ENCODE measurements at places on chromosomes 2 and 18.

DNA sequence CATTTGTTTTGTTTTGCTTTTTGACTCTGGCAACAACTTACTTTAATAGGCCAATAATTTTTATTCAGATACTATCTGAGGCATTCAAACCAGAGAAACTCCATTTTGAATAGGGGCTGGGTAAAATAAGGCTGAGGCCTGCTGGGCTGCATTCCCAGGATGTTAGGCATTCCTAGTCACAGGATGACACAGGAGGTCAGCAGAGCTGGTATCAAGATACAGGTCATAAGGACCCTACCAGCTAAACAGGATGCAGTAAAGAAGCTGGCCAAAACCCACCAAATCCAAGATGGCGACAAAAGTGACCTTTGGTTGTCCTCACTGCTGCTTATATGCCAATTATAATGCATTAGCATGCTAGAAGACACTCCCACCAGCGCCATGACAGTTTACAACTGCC is 102.2 kb upstream of the XPO1 start:
- no peak for DNase-seq

DNA sequence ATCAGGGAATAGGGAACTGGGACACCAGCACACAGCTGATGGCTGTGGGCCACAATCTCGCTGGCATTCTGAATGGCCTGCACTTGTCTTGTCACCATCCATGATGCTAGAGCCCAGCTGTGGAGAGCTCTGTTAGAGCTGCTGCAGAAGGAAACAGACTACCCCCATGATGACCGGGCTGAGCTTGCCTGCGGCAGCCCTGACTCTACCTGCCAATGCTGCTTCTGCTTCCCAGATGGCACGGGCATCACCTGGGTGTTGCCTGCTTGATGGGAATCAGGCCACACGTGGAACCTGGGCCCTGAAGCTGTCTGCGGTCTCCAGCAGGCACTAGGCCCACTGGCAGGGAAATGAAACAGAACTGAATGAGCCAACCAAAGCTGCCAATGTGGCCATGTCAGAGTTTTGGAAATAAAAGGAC is 11.2 kb upstream of the DAW1 start:
- no peak for DNase-seq

DNA sequence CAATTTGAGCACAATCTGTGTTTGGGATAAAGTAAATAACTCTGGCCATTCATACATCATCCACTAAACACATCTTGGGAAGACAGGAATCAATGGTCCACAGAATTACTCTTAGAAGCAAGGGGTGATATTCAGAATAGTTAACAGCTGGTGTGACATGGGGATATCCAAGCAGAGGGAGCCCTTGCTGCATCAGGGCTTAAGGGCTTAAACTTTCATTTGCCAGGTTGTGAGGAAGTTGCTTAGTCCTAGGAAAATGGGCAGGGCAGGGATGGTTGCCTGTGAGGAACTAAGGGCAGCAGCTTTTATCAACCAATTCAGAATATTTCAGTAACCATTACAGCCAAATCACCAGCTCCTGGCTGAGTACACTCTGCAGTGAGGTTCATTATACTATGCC is 2.0 kb upstream of the ITGA6 start:
- no peak for DNase-seq

DNA sequence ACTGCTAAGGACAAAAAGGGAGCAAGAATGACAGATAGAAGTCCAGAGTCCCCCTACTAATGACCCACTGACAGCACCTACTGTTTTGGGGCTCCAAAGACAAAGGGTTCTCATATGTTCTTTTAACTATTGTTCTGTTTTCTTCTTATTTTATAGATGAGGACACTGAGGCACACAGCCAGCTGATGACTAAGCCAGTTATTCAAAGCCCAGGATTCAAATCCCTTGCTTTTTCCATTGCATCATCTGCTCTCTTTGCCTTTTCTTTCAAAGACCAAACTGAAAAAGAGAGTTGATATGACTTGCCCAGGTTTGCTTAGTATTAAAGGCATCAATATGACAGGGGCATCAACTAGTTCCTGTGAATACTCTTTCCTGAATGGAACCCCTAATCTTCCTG is 299.8 kb downstream of the LRATD1 start:
- DNase-seq, result no peak

GRCh38 chr2:98484121-98484557 is 39.5 kb downstream of the INPP4A start:
- DNase-seq, result no peak

- no peak for DNase-seq
These were observed 7.8 kb downstream of the NT5DC4 start for GRCh38 chr2:112728378-112729175.

GRCh38 chr2:186835628-186836027 is 13.3 kb downstream of the ZSWIM2 start:
- no peak for DNase-seq

GRCh38 chr18:45316127-45316526 is 299.1 kb upstream of the SLC14A2 start:
- no peak for DNase-seq

DNA sequence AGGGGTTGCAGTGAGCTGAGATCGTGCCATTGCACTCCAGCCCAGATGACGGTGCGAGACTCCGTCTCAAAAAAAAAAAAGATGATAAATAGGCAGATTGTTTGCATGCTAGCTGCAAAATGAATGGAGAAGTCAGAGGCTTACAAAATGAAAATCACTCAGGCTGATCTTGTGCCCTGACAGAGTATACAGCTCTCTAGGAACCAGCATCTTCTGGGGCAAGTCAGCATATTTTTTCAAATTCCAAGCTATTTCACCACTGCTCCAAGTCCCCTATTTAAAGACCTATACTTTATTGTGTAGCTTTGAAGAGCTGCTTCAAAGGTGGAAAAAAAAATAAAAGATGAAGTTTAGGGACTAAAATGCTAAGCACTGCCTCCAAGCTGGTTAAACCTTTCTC is 6.1 kb downstream of the E2F6 start:
- no peak for DNase-seq

DNA sequence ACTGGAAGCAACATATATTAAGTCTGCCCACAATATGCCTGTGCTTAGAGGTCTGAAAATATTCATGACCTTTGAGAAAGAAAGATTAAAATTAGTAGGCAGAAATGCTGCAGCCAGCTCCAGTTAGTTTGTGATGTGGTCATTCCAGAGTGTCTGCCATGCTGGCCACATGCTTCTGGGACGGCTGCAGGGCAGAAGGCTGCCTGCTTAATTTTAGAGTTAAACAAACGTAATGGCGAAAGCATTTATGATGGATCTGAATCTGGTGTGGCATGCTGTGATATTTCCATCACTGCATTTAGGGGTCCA is 95.4 kb downstream of the FHOD3 start:
- DNase-seq, result no peak

DNA sequence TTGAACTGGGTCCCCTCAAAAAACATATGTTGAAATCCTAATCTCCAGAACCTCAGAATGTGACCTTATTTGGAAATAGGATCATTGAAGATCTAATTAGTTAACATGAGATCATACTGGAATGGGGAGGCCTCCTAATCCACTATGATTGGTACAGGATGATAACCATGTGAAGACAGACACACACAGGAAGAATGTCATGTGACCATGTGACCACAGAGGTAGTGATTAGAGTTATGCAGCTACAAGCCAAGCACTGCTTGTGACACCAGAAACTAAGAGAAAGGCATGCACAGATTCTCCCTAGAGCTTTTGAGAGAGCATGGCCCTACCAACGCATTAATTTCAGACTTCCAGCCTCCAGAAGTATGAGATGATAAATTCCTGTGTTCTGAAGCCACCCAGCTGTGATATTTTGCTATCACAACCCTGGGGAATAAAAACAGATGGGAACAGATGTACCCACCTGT is 47.0 kb upstream of the TGIF1 start:
- DNase-seq, result no peak

- DNase-seq, result no peak
These were observed 201.1 kb downstream of the ZNF804A start for GRCh38 chr2:184799379-184799778.

DNA sequence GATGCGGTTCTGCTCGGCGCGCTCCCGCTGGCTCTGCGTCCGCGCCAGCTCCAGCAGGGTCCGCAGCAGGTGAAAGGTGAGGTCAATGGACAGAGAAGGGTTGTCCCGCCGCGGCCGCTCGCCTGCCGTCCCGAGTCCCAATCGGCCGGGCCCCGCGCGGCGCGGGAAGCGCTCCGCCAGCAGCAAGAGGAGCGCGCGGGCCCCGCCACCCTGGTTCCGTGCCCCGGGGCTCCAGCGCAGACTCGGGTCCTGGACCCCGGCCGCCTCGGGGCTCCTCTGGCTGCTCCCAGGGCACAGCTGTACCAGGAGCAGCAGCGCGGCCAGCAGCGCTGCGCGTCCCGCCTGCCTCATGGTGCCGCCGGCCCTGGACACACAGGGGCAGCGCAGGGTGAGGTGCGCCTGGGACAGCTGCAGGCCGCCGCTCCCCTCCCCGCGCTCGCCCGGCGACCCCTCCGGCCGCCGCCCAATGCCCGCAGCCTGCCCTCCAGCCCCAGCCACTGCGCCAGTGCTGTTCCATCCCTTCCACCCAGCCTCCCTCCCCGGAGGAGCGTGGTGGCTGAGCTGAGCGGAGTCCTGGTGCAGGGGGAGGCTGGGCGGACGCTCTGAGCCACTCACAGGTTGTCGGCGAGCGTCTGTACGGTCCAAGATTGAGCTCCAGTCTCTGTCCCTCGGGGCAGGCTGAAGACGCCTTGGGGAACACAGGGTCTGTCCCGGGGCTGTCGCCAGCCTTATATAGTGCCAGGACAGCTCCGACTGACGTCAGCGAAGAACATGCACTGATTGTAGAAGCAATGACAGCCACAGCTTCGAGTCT is 493 bp downstream of the UCN start:
- no peak for DNase-seq

GRCh38 chr2:238913931-238914647 is 66.2 kb downstream of the TWIST2 start:
- DNase-seq, result no peak

All from NCI-H1417 (cell line).